Left kidney (tissue), 8 donors: ENCODE measurements at places on chromosomes 7 and 10. TPM values are rescaled to one million over a fixed set of nuclear protein-coding genes. Genes with fewer than 3 reads are reported as not detected.

CXCL12 gene
- polyA plus RNA-seq: 417 TPM

TAS2R41 gene
- polyA plus RNA-seq: not detected

NKX2-3 gene
- polyA plus RNA-seq: not detected

WASHC2A gene
- polyA plus RNA-seq: 91.0 TPM

PLAC9 gene
- polyA plus RNA-seq: 14.6 TPM

C10orf71 gene
- 0.15 TPM for polyA plus RNA-seq

LRRD1 gene
- 0.75 TPM for polyA plus RNA-seq

PCDH15 gene
- polyA plus RNA-seq: 11.9 TPM

TMEM236 gene
- 0.37 TPM for polyA plus RNA-seq

PDZD7 gene
- polyA plus RNA-seq: 3.3 TPM

NPC1L1 gene
- polyA plus RNA-seq: 2.3 TPM

RPP30 gene
- 63.4 TPM for polyA plus RNA-seq

SEC61G gene
- polyA plus RNA-seq: 179 TPM

RBM20 gene
- polyA plus RNA-seq: 5.3 TPM

TRIM74 gene
- polyA plus RNA-seq: 2.0 TPM

SLIT1 gene
- polyA plus RNA-seq: 9.7 TPM

RBM48 gene
- 20.3 TPM for polyA plus RNA-seq

NUDT5 gene
- polyA plus RNA-seq: 93.3 TPM

NAT16 gene
- polyA plus RNA-seq: not detected

PTPRN2 gene
- polyA plus RNA-seq: 5.7 TPM

SAMD9L gene
- polyA plus RNA-seq: 4.1 TPM

VENTX gene
- 0.18 TPM for polyA plus RNA-seq

PTF1A gene
- polyA plus RNA-seq: not detected

UBE2D1 gene
- polyA plus RNA-seq: 42.8 TPM

ASB15 gene
- polyA plus RNA-seq: 2.5 TPM

GDF10 gene
- 1.6 TPM for polyA plus RNA-seq

AZGP1 gene
- 51.8 TPM for polyA plus RNA-seq

LRIT1 gene
- not detected for polyA plus RNA-seq

PPP2R2D gene
- polyA plus RNA-seq: 49.5 TPM

TACR2 gene
- 0.38 TPM for polyA plus RNA-seq

CYP3A7 gene
- polyA plus RNA-seq: 1.2 TPM

ARMC3 gene
- 17.8 TPM for polyA plus RNA-seq

CLDN3 gene
- 21.7 TPM for polyA plus RNA-seq

AGMO gene
- 0.88 TPM for polyA plus RNA-seq

SORCS1 gene
- polyA plus RNA-seq: 18.3 TPM

LBX1 gene
- polyA plus RNA-seq: not detected

GRM3 gene
- 0.13 TPM for polyA plus RNA-seq

FAM25A gene
- not detected for polyA plus RNA-seq

EEF1AKMT2 gene
- 48.0 TPM for polyA plus RNA-seq
